ENCODE measurements at places on chromosomes 2 and 18.

- H3K4me3 ChIP-seq, result no peak overlapping the region
- H3K36me3 ChIP-seq, result no peaks in the 10 kb centered on the region
- DNase-seq, result no peak
Observed at GRCh38 chr18:55510809-55511208, 77.2 kb downstream of the TCF4 start.

GRCh38 chr2:201180010-201180409 lies 2.9 kb upstream of the CASP10 start:
- no peak overlapping the region for H3K4me3 ChIP-seq
- H3K4me1 ChIP-seq, result peaks cover 41% of the 10 kb centered on the region
- no peaks in the 10 kb centered on the region for H3K27me3 ChIP-seq
- peaks cover 17% of the 10 kb centered on the region for H3K36me3 ChIP-seq
- no peak for DNase-seq

- no peak for DNase-seq
- H3K27ac ChIP-seq, result peak overlapping the region; percentile 11
- peaks cover 60% of the 10 kb centered on the region for H3K4me1 ChIP-seq
- peak overlapping the region; percentile 80 for H3K4me3 ChIP-seq
- peaks cover 7% of the 10 kb centered on the region for H3K36me3 ChIP-seq
- H3K27me3 ChIP-seq, result peaks cover 1% of the 10 kb centered on the region
Observed at GRCh38 chr2:241736111-241736510, 1.7 kb downstream of the D2HGDH start.

- H3K36me3 ChIP-seq, result no peaks in the 10 kb centered on the region
- no peak overlapping the region for H3K27ac ChIP-seq
- no peaks in the 10 kb centered on the region for H3K4me1 ChIP-seq
- DNase-seq, result no peak
- H3K27me3 ChIP-seq, result peaks cover 5% of the 10 kb centered on the region
Observed at GRCh38 chr2:128347171-128347558, 28.5 kb upstream of the HS6ST1 start.

GRCh38 chr2:46451131-46451711 lies 28.1 kb upstream of the TMEM247 start:
- H3K27me3 ChIP-seq, result peaks cover 12% of the 10 kb centered on the region
- DNase-seq, result no peak
- no peak overlapping the region for H3K4me3 ChIP-seq
- no peaks in the 10 kb centered on the region for H3K36me3 ChIP-seq

- H3K36me3 ChIP-seq, result peaks cover 42% of the 10 kb centered on the region
- H3K27ac ChIP-seq, result peak overlapping the region; percentile 98
- DNase-seq, result peak; percentile 37
Observed at GRCh38 chr2:241109210-241110088, 7.4 kb upstream of the MTERF4 start.

- H3K4me1 ChIP-seq, result no peaks in the 10 kb centered on the region
- H3K27ac ChIP-seq, result no peak overlapping the region
- H3K36me3 ChIP-seq, result no peaks in the 10 kb centered on the region
- H3K4me3 ChIP-seq, result no peak overlapping the region
- no peak for DNase-seq
Observed at GRCh38 chr2:183564726-183565125, 440.5 kb downstream of the NUP35 start.

DNA sequence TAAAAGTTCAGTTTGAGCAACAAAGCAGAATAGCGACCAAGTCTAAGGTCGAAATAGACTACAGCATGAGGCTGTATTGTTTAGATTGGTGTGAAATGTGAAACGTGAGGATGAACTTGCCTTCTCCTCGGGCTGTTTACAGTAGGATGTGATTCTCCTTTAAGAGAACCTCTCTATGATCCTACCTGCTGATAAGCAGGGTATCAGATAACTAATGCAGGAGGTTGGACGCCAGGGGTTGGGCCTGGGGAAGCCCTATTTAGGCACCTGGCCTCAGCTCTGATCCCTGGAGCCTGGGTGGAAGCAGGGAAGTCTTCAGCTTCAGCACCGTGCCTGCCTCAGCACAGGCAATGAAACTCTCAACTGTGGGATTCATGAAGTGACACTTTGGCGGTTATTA lies 11.4 kb downstream of the CRYGD start:
- peaks cover 10% of the 10 kb centered on the region for H3K27me3 ChIP-seq
- H3K27ac ChIP-seq, result no peak overlapping the region
- H3K4me3 ChIP-seq, result no peak overlapping the region
- H3K36me3 ChIP-seq, result no peaks in the 10 kb centered on the region
- DNase-seq, result no peak

- peaks cover 6% of the 10 kb centered on the region for H3K27me3 ChIP-seq
- peak overlapping the region; percentile 82 for H3K27ac ChIP-seq
- peak overlapping the region; percentile 1 for H3K4me3 ChIP-seq
- peak; percentile 65 for DNase-seq
- H3K36me3 ChIP-seq, result peaks cover 21% of the 10 kb centered on the region
Observed at GRCh38 chr2:12514631-12515437, 201.9 kb upstream of the TRIB2 start.

Measured in activated CD4-positive, alpha-beta memory T cell treated with anti-CD3 and anti-CD28 coated beads, Interleukin-2, amount 10 ng/mL, durations not matched to agents 7 days and 5 days (primary cell).